ENCODE measurements at places on chromosomes 4 and X.

DNA sequence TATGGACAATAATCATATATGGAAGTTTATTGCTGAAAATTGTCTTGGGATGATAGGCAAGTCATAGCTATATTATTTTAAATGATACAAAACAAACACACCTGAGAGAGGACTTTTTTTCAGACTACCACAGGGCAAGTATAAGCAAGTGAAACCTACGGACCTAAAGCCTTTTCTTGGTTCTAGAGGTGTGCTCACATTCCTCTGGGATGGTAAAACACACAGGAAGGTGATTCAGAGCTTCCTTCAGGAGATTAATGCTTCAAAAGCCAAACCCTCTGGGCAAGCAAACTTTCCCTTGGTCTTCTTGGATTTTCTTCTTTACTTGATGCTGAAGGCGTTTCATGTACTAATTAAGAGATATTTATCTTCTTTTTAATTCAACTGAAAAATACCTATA lies 60.1 kb upstream of the ACSL4 start:
- DNase-seq = peak; percentile 43

- DNase-seq = no peak
Measured at GRCh38 chr4:17681281-17682221, 67.1 kb downstream of the MED28 start.

GRCh38 chr4:112213091-112213490 lies 18.5 kb upstream of the AP1AR start:
- peak; percentile 46 for DNase-seq

GRCh38 chr4:152659806-152660205 lies 20.0 kb downstream of the TMEM154 start:
- DNase-seq = no peak

DNA sequence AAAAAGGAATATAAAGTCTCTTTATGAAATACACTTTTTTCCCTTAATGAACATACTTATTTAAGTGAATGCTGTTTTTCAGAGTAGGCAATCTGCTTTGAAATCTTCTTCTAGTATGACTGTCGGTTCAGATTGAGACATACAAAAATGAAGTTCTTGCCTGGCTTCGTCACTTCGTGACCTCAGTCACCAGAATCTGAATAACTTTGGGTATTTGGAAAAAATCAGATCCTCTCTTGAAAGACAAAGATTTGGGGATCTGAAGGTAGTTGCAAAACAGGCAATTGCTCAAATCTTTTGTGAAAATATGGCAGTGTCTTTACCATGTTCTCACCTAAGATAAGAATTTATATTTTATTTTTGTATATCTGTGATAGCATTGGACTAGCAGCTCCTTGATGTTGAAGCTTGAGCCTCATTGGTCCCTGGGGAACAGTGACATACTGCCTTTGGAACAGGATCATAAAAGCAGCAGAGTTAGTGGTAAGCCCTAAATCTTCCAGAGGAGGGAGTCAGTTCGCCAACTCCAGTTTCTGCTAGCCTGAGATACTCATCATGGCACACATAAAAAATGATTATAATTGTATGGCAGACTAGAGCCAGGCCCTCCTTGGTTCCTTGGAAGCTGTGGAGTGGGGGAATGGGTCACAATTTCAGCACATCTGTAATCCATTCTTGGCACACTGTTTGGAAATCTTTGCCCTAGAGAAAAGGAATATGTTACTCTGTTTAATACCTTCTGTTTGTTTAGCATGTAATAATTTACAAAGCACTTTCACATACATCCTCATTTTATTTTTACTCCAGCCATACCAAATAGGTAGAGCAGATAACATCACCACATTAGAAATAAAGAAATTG lies 5.0 kb downstream of the ARFIP1 start:
- DNase-seq = peak; percentile 17

GRCh38 chr4:5758741-5759140 lies 47.7 kb downstream of the EVC start:
- peak; percentile 97 for DNase-seq

GRCh38 chr4:184573701-184574100 lies 75.5 kb downstream of the CASP3 start:
- DNase-seq = no peak

DNA sequence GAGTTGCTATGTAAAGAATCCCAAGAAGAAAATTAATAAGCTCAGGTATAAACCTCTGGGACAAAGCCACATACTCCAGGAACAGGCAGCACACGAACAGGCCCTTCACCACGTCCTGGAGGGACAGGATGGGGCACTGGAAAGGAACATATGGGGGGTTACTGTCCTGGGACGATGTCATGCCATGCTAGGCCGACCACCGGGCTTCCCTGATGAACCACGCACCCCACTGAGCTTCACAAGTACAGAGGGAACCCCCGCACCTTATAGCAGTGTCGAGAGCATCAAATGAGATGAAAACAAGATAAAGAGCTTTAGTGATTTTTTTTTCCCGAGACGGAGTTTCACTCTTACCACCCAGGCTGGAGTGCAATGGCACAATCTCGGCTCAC lies 19.1 kb downstream of the NOP14 start:
- no peak for DNase-seq

GRCh38 chr4:70938086-70938485 lies 35.9 kb downstream of the MOB1B start:
- no peak for DNase-seq

GRCh38 chrX:38341442-38341841 lies 11.0 kb upstream of the OTC start:
- DNase-seq = no peak

DNA sequence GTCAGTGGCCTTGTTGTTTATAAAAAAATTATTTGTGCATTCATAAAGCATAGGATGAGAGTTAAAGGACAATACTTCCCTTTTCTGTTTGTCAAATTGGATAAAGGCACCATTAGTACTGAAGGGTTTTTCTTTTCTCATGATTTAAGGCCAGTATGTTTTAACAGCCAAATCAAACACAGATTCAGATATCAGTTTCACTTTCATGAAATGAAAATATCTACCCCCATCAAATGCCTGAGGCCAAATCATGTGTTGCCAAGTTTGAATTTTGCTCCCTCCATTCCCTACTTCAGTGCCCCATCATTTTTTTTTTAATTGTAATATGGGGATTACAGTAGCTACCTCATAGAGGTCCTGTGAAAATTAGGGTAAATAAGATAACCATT lies 745.9 kb downstream of the RPA4 start:
- no peak for DNase-seq

DNA sequence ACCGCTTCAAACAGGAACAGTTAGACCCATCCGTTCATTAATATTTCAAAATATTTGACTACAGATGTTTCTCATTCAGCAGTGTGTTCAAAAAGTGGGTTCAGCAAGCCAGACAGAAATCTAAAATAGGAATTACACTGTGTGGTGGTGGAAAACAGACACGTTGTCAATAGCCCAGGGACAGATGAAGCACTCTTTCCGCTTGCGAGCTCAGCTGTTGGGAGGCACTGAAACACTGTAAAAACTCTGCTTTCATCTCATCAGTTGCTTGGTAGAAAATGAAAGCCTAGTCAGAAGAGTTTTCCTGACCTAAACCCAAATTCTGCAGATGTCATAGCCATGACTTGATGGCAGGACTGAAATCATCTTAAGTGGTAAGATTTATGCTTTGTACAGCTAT lies 38.5 kb downstream of the LRP2BP start:
- no peak for DNase-seq

DNA sequence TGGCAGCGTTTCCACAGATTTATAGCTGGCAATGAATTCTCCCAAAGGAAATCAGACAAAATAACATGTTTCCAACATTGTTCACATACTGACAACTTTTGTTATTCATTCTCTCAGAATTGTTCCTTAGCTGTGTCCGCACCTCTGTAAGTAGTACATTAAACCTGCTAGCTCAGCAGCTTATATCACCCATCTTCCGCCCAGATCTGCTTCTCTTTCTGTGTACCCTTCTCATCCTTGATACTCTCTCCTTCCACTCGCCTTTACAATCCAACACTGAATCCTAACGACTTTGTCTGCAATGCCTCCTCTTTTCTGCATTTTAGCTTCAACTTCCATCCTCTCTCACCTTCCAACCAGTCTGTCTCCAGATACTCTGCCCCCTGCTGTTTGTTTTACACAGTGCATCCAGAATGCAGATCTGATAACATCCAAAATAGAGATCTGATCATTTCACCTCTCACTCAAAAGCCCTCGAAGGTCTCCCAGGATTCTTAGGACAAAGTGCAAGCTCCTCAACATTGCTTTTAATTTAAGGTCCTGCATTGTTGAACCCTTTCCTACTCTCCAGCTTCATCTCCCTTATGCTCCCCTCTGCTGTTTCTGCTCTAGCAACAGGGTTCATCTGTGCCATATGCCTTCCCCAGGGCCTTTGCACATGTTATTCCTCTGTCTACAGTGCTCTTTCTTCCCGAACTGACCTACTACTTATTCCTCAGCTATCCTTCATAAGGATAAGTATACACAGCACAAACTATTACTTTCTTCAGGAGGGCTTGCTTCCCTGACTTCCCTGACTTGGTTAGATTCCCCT lies 67.3 kb upstream of the VBP1 start:
- peak; percentile 29 for DNase-seq

DNA sequence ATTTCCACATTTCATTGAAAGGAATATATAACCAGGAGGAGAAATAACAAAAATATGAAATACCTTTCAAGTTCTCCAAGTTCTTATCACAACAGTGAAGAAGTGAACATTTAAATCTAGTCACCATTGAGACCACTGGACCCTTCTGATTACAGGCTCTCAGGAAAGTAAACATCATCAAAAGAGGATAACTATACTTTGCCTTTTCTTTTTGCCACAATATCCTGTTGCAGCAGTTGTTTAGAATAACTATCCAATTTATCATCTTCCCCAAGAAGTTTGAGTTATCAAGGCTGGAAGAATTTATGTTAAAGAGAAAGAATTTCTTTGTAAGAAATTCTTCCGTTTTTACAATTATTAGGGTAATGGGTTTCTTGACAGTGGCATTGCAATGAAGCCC lies 3.6 kb downstream of the LRP2BP start:
- no peak for DNase-seq
